ENCODE measurements at places on chromosomes 5 and 9.

GRCh38 chr5:136769900-136770684 is 404.7 kb upstream of the TRPC7 start:
- no peak for DNase-seq

GRCh38 chr5:137313526-137314175 is 185.5 kb downstream of the SPOCK1 start:
- no peak for DNase-seq

- DNase-seq = no peak
Observed at GRCh38 chr5:56100439-56101176, 105.8 kb upstream of the IL6ST start.

DNA sequence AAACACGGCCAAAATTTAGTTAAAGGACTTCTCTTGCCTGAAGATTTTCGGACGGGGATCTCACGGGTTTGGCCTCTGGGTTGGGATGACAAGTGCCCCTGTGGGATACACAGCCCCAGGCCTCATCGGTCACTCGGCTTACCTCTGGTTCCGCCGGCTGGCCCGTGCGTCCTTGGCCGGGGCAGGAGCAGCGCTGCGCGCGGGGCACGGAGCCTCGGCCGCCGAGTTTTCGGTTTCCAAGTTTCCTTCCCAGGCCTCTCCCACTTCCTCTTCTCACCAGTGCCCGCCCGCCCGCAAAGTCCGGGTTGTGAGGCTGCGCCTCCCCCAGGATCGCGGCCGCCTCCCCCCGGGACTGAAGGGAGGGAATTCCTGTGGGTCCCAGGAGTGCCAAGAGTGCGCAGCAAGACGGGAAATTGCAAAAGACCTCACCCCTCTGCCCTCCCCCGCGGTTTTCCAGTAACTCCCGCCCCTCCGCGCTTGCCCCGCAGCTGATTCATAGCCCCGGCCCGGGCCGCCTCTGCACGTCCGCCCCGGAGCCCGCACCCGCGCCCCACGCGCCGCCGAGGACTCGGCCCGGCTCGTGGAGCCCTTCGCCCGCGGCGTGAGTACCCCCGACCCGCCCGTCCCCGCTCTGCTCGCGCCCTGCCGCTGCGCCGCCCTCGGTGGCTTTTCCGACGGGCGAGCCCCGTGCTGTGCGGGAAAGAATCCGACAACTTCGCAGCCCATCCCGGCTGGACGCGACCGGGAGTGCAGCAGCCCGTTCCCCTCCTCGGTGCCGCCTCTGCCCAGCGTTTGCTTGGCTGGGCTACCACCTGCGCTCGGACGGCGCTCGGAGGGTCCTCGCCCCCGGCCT is at the start of gene OSMR:
Gene OSMR (plus strand): TSS at position 487 of the 853 bp plus-strand sequence. CDS start 23,033 bp downstream, outside the sequence.
- DNase-seq = no peak

- DNase-seq = no peak
Observed at GRCh38 chr5:610011-610743, 2.0 kb upstream of the CEP72 start.

DNA sequence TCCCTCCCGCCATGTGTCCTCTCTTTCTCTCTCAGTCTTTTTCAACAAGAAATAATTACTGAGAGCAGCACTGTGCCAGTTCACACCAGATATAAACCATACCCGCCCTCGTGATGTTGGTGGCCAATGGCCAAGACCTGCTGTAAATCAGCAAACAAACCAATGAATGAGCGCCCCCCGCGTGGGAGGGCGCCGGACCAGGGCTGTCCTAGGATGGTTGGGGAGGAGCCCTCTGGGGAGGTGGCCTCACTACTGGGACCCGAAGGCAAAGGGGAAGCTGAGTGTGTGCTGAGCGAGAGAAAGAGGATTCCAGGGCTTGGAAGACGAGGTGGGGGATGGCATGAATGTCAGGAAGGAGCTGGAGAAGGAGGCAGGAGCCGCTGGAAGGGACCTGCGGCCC is 51.2 kb upstream of the BARHL1 start:
- no peak for DNase-seq

- DNase-seq = no peak
Observed at GRCh38 chr5:115170134-115170928, 623 bp upstream of the TRIM36 start.

GRCh38 chr5:157282150-157282549 is 16.2 kb downstream of the CYFIP2 start:
- no peak for DNase-seq

GRCh38 chr5:10793785-10794184 is 32.8 kb upstream of the DAP start:
- no peak for DNase-seq

DNA sequence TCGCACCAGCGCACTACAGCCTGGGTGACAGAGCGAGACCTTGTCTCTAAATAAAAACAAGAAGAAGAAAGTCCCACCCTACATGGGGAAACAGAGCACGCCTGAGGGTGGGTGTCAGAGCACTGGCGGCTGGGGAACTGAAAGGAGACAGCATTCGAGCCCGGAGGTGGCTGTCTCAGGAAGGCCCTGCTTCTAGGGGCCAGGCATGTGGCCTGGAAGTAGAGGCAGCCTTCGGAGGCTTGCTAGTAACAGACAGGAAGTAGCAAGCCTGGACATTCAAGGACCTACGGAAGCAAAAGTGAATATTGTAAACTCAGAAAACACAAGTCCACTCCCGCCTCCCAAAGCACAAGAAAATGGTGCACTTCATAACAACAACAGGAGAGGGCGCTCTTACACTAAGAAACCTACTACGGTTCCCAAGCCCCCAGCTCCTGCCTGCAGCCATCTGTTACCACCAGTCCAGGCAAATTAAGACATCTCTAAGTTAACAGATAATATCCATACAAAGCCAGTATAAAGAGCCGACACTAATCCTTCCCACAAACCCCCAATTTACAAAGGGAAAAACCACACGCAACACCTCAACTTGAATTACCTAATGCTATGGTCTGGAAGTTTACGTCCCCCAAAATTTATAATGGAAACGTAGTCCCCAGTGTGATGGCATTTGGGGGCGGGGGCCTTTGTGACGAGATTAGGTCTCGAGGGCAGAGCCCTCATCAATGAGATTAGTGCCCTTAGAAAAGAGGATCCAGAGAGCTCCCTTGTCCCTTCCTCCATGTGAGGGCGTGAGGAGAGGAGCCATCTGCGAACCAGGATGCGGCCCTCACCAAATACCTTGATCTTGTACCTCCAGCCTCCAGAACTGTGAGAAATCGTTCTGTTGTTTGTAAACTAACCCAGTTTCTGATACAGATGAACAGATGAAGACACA is 7.7 kb downstream of the RASGEF1C start:
- DNase-seq = no peak

DNA sequence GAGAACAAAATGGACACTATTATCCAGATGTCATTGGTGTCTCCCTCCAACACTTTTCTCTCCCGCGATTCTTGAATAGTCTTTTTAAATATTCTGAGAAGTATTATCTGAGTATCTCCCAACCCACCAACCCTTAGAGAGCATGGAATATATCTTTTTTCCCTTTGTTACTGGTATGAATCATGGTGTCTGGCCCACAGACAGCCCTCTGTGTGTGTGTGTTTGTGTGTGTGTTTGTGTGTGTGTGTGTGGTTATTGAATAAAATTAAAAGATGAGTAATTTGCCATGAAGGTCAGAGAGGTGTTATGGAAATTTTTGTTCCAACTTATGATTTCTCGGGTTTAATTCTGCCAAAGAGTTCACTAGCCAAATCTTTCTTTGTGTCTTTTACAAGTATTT is 47.7 kb downstream of the CAMK4 start:
- DNase-seq = no peak

DNA sequence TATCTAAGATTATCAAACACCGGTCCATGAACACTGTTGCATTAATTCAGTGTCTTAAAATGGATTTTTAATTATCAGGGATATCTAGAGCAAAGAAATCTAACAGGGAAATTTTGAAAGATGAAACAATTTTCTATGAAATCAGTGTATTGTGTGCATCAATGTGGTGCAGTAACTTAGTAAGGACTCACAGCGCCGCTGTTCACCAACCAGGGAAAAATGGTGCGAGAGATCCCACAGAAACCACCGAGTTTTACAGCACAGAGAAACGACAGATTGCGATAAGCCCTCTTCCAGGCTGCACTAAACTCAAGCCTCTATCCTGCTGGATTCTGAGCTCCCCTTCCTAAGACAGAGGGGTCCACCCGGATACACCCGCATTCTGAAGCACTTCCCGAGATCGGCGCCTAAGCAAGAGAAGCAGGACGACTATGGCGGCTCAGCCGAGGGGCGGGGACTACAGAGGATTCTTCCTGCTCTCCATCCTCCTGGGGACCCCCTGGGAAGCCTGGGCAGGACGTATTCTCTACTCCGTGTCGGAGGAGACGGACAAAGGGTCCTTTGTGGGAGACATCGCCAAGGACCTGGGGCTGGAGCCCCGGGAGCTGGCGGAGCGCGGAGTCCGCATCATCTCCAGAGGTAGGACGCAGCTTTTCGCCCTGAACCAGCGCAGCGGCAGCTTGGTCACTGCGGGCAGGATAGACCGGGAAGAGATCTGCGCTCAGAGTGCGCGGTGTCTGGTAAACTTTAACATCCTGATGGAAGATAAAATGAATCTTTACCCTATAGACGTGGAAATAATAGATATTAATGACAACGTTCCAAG is at the start of gene PCDHGA7:
Gene PCDHGA7 (plus strand): TSS at position 274 of the 826 bp plus-strand sequence. CDS start 158 bp downstream, at position 432.
- no peak for DNase-seq

DNA sequence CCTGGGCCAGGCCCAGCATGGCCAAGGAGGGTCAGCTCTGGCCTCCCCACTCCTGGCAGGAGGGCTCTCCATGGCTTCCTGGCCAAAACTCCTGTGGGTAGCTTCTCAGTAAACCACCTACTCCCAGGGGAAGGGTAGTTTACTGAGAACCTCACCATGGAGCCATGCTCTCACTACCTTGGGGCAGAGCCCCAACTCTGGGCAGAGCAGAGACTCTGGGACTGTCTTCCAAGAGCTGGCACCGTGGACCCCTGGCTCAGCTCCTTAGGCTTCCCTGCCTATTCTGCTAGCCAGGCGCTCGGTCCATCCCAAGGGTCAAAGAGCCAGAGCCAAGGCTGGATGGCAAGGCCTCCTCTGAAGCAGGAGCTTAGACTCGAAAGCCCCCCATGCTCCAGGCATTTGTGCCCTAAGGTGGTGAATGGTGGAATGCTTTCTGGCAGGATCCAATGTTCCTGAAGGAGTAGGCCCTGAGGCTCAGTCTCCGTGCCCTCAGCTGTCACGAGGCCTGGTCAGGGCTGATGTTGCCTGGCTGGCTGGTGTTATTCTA is 19.6 kb downstream of the TCF7 start:
- no peak for DNase-seq

GRCh38 chr5:122599000-122599399 is 175.9 kb upstream of the SNX2 start:
- DNase-seq = no peak

GRCh38 chr5:179273441-179274145 is 71.7 kb downstream of the ADAMTS2 start:
- DNase-seq = no peak

- no peak for DNase-seq
Observed at GRCh38 chr9:126938327-126938726, 23.7 kb downstream of the RALGPS1 start.

DNA sequence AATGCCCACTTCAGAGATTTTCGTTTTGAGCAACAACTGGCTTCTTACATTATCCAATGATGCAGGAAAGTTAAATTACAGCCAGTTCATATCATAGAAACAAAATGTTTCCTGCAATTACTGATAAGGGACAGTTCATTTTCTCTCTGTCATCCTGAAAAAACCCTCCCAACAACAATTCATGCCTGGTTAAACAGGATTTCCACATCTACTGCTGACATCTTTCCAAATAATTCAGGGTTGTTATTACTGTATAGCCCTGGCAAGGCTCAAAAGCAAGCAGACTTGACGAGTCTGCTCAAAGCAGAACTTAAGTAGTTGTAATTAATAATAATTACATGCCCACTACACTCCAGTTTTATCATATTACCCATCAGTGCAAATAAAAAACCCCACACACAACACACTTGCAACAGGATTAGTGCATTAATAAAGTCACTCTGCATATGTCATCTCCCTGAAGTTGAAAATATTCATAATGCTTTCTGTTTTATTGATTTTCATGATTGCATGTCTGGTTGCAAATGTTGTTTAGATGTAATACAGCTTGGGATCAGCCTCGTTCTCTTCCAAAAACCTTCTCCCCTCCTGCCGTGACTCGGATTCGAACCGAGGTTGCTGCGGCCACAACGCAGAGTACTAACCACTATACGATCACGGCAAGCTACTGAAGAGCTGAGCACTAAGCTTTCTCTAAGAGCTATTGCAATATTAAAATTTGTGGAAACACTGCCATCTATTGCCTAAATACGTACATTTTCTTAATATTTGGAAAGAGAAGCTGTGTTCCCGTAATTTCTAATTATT is 119.6 kb upstream of the NFIB start:
- no peak for DNase-seq

DNA sequence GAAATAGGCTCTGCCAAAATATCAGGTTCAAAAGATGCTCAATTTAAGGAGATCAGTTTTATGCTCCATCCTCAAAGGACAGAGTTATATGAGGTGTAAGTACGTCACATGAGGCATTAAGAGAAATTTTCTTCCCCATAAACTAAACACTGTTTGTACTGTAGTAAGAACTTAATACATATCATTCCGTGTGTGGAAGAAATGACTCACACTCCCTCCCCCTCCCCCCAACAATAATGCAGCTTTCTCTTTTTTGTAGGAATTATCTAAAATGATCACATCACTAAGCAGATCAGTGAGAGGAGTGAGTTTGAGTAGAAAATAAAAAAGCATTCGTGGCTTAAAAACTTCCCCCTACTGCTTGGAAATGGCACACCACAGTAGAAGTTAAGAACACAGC is 2.2 kb downstream of the CDH12 start:
- no peak for DNase-seq

DNA sequence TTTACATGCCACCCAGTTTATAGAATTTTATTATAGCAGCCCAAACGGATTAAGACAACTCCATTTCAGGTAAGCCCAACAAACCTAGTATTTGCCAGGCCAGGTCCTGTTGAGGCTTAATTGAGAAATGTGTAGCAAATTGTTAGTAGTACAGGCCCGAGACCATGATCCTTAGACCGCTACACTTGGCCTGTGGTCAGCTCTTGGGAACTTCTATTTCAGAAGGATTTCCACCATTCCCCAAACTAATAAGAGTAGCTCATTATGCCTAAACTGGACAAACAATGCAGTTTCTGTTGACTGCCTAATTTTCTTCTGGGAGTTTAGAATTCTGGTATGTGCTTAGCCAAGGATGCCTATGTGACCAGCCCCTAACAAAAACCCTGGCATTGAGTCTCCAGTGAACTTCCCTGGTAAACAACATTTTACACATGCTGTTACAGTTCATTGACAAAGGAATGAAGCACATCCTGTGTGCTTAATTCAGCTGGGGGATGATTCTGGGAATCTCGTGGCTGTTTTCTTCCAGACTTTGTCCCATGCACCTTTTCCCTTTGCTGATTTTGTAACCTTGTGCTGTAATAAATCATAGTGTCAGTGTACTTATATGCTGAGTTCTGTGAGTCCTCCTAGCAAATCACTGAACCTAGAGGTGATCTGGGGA is 5.6 kb upstream of the GPX3 start:
- no peak for DNase-seq

GRCh38 chr5:134511796-134512660 is 13.4 kb upstream of the JADE2 start:
- no peak for DNase-seq

GRCh38 chr5:68320413-68320986 is 104.9 kb downstream of the PIK3R1 start:
- DNase-seq = no peak

- no peak for DNase-seq
Observed at GRCh38 chr9:121527371-121527770, 27.7 kb upstream of the GGTA1 start.
